ENCODE measurements at places on chromosomes 11 and 22.

DNA sequence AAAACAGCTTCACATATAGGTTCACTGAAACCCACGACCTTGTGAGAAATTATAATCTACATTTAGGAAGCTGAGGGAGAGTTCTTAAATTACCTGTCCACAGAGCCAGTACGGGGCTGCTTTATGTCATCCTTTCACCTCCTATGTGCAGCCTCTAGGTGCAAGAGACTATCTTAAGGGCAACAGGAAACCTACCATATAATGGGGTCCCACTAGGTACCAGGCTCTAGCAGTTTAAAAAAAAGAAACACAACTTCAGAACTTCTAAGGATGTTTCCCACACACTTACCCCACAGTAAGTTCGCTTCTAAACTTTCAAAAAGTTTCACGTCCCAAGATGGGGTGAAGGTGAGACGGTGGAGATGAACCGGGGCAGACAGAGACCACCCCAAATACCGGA lies 573 bp downstream of the STK33 start:
- DNase-seq = no peak

- no peak for DNase-seq
These were observed 61.9 kb downstream of the BMAL1 start for GRCh38 chr11:13339195-13340153.

- no peak for DNase-seq
These were observed 8.0 kb downstream of the RNF121 start for GRCh38 chr11:71936825-71937224.

- DNase-seq = no peak
These were observed 4.2 kb downstream of the OR9I1 start for GRCh38 chr11:58121096-58121495.

- no peak for DNase-seq
These were observed 32.3 kb upstream of the P2RY2 start for GRCh38 chr11:73185680-73186293.

DNA sequence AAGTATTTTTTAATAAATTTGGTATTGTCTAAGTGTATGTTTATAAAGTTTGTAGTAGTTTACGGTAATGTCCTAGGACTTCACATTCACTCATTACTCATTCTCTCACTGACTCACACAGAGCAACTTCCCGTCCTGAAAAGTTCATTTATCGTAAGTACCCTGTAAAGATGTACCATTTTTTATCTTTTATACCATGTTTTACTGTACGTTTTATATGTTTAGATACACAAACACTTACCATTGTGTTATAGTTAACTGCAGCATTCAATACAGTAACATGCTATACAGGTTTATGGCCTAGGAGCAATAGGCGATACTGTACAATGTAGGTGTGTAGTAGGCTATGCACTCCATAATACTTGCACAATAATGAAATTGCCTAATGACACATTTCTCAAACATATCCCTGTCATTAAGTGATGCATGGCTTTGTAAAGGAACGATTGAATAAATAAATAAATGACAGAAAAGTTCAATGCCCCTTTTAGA lies 12.5 kb upstream of the CARD18 start:
- no peak for DNase-seq

DNA sequence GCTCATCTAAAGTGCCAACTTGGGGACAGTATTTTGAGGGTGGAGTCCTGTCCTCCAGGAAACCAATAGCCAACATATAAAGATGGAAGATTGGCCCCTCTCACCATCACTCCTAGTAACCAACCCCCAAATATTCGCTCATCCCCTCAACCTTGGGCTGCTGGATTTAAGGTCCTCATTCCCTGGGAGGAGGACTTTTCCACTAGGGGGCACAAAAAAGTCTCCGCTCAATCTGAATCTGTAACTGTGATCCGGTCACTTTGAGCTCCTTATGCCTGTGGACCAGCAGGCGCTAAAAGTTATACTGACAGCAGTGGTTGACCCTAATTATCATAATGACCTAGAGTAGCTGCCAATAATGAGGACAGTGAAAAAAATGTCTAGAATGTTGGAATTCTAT lies 20.5 kb upstream of the CLPB start:
- DNase-seq = no peak

- no peak for DNase-seq
These were observed 66.8 kb downstream of the RTL6 start for GRCh38 chr22:44431256-44431655.

DNA sequence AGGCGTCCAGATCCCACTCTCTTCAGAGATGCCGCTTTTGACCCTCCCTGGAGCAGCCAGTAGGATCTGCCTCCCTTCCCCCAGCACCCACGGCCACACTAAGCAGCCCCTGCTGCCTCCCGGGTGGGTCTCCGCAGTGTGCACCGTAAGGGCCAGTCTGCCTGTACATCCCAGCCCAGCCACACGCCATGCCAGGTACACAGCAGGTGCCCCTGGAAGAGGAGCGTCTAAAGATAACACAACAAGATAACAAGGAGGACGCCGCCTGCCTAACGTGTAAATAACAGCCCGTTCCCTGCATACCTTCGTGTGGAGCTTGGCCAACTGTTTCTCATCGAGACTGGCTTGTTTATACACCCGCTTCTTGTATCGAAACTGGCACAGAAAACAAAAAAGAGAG lies 139.4 kb downstream of the SHANK2 start:
- no peak for DNase-seq

- no peak for DNase-seq
These were observed 594.2 kb downstream of the METTL15 start for GRCh38 chr11:28702450-28702790.

GRCh38 chr11:66259956-66260355 lies 8.5 kb upstream of the RAB1B start:
- no peak for DNase-seq

DNA sequence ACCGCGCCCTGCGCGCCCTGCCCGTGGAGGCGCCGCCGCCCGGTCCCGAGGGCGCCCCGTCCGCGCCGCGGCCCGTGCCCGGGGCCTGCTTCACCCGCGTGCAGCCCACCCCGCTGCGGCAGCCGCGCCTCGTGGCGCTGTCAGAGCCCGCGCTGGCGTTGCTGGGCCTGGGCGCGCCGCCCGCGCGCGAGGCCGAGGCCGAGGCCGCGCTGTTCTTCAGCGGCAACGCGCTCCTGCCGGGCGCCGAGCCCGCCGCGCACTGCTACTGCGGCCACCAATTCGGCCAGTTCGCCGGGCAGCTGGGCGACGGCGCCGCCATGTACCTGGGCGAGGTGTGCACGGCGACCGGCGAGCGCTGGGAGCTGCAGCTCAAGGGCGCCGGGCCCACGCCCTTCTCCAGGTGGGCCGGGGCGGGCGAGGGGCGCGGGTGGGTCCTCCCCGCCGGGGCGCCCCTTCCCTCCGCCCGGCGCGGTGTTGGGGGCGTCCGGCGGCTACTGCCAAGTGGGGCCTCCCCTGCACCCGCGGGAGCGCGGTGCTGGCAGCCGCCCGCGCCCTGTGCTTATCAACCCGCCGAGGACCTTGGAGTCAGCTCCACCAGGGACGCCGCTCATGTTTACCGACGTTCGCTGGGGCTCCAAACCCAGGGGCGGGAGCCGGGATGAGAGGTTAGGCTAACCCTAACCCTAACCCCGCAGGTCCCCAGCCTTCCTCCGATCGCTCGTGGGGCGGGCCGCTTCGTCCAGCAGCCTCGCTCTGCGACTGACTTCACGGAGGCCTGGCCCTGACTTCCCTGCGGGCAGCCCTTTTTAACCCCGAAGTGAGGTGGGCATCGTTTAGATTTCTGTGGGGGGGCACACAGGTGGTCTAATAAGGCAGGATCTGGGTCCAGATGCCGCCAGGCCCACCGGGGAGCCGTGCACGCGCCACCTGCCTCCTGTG lies 649 bp downstream of the SELENOO start:
- no peak for DNase-seq

DNA sequence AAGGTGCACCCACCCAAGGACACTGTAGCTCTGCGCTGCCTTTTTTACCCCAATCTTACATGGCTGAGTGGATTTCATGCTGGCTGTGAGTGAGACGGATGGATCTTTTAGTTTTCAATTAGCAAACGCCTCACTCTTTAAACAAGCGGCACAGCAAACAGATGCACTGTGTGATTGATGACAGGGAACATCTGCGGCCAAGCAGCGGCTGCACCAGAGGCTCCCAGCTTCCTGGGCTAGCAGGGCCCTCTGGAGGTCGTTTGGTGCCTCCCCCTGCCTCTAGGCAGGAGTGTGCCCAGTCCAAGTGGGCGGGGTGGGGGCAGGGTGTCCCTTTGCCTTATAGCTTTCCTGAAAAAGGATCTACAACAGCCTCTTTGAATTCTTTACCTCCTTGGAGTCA lies 2.1 kb upstream of the DRD2 start:
- no peak for DNase-seq

- DNase-seq = no peak
These were observed 117.2 kb upstream of the NAV2 start for GRCh38 chr11:19595499-19595839.

DNA sequence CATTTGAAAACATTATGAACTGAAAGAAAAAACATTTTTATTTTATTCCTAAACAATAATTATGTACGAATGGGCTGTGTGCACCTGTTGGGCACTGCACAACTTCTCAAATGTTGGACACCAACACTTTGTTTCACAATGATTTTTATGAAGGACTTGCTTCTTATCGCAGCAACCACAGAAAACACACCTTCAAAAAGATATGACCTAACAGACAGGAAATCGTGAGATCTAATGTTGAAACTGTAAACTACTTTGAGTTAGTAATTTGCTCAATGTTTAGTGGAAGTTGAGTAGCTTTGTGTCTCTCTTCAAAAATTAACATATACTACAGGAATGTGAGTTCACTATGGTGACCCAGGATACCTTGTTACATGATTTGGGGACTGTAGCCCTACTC lies 98.6 kb downstream of the NXPE2 start:
- no peak for DNase-seq

DNA sequence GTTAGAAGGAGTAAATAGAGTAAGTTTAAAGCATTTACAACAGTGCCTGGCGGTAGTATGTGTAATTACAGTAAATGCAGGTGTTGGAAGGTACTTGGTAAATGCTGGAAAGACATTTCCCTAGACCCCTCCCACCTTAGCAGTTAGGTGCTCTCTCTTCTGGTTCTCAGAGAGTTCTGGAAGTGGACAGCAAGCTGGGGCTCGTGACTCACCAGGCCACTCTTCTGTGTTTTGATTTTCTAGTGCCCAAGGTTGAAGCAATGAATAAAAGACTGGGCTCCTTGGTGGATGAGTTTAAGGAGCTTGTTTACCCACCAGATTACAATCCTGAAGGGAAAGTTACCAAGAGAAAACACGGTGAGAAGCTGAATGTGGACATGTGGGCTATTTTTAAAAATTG lies 27.6 kb downstream of the SNU13 start:
- no peak for DNase-seq

GRCh38 chr11:47409440-47410369 lies 1.3 kb downstream of the SLC39A13 start:
- no peak for DNase-seq

- no peak for DNase-seq
These were observed at the start of gene PATE2 for GRCh38 chr11:125778728-125779127. TSS of gene PATE2 (minus strand) at chr11:125778828. CDS start at chr11:125778773, 55 bp downstream.

- DNase-seq = no peak
These were observed 430.0 kb downstream of the FAM181B start for GRCh38 chr11:82303671-82304070.

DNA sequence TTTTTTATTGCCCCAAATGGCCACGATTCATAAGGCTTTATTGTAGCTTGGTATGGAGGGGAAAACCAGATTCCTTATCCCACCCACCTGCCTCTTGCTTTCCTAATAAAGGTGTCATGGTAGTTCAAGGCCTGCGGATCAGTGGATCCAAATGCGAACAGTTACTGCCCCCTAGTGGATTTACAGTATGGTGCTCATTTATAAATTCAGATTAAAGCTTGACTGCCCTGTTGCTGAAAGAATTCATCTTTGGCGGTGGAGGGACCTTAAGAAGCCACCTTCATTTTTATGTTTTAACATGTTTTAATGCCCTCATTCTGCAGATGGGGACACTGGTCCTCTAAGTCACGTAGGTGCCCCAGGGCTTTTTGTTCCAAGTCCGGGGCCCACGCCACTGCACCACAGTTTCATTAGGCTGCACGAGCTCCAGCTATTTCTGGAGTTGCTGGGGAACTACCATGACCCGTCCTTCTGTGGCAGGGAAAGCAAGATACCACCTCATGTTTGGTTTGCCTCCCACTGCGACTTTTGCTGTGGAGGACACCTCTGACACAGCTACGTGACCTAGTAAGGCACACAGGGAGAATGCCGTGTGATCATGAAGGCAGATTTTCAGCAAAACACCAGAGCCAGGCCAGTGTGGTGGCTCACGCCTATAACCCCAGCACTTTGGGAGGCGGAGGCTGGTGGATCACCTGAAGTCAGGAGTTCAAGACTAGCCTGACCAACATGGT lies 15.6 kb upstream of the INCENP start:
- DNase-seq = peak; percentile 22

GRCh38 chr11:130624971-130625544 lies 176.6 kb downstream of the ADAMTS15 start:
- no peak for DNase-seq

- DNase-seq = no peak
These were observed 73.2 kb downstream of the FAT3 start for GRCh38 chr11:92297567-92298553.

DNA sequence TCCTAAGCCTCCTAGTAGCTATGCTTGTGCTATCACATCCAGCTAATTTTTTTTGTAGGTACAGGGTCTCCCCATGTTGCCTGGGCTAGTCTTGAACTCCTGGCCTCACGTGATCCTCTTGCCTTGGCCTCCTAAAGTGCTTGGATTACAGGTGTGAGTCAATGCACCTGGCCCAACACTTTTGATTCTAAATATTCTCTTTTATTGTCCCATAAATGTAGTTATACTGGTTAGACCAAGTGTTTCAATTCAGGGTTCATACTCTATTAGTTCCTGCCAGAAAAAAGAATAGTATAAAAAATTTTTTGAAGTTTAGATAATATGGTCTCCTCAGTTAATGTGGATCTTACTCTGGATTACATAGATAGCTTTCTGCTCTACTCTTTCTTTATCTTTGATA lies 6.7 kb upstream of the PTH start:
- DNase-seq = no peak

- DNase-seq = no peak
These were observed 35.3 kb downstream of the PITPNB start for GRCh38 chr22:27883656-27884350.

DNA sequence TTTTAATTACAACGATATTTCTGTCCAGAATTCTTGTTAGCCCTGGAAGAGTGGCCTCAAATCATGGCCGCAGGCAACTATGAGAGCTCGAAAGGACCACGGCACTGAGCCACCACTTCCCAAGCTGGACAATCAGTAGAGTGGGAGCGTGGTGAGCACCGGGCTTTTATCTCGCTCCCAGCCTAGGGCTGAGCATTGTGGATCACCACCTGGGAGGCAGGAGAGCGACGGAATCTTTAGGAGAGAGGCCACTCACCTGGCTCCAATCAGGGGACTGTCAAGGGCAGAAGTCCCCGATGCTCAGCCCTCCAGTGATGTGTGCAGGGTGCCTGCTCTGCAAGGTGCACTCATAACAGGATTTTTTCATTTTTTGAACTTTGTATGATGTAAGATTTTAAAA lies 377.1 kb upstream of the B3GAT1 start:
- no peak for DNase-seq

- no peak for DNase-seq
These were observed at the start of gene LRRN4CL for GRCh38 chr11:62689421-62690183. TSS of gene LRRN4CL (minus strand) at chr11:62689530. CDS start at chr11:62688508, 1,022 bp downstream.
